ENCODE measurements at places on chromosomes 1 and 21.
A peak's percentile ranks its signal among the peaks of the same experiment; 100 is the strongest.

GRCh38 chr21:33543505-33544129 lies 779 bp downstream of the SON start:
- peak; percentile 84 for DNase-seq

- DNase-seq = no peak
These were observed 14.7 kb downstream of the PROX1 start for GRCh38 chr1:214002472-214002871.

DNA sequence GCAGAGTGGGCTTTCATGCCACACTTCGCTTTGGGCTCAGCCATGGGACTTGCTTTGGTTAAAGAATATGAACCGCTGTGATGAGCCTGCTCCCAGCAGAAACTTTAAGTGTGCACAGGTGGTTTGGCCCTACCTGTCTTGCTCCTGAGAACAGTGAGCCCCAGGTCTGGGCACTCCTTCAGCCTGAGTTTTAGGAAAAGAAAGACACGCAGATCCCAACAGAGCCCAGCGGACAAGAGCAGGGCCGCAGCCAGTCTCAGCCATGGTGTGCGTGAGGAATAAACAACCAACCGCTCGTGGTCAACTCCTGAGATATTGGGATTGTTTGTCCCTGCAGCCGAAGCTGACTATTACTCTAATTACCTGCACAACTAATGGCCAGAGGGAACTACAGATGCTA lies 217.1 kb upstream of the C1orf174 start:
- DNase-seq = no peak

- DNase-seq = no peak
These were observed 8.0 kb downstream of the IGFN1 start for GRCh38 chr1:201198598-201198997.

- no peak for DNase-seq
These were observed 45.4 kb downstream of the SKI start for GRCh38 chr1:2273401-2274090.

GRCh38 chr1:24338447-24338846 lies 19.3 kb downstream of the GRHL3 start:
- DNase-seq = no peak

Measured in hematopoietic multipotent progenitor cell treated with erythropoietin and hydrocortisone succinate and interleukin-3 and kit ligand, for 4 days (in vitro differentiated cells).